ENCODE measurements at places on chromosomes 6 and 20.

DNA sequence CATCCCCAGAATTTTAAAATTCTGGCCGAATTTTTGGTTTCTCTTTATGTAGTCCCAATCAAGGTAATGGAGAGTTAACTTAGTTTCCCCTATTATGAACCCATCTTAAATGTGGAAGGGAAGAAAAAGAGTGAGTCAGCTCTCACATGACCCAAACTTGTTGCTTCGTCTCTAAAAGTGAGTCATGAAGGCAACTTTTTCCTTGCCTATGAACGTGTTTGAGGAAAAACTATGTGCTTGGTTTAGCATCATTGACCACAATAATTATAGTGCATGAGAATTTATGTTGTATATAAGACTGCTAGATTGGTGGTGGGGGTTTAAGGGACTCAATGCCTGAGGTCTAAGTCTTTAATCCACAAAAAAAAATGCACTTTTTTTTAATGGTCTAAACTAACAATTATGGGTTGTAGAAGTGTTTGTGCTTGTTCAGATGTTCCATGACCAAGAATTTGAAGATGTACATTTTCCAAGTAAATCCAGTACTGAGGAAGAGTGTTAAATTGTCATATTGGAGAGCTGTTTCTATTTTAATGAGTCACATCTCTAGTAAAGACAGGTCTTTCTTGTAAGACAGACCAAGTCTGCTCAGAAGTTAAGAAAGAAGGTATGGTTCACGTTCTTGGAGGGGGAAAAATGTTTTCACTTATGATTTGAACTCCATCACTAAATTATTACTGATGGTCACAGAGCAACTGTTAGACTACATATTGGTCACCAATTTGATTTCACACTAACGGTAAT lies 409.9 kb upstream of the MARCKS start:
- no peak for DNase-seq

GRCh38 chr6:166578536-166579236 lies 7.8 kb downstream of the RAMACL start:
- no peak for DNase-seq

GRCh38 chr6:163180874-163181541 lies 233.5 kb upstream of the QKI start:
- DNase-seq, result peak; percentile 27

DNA sequence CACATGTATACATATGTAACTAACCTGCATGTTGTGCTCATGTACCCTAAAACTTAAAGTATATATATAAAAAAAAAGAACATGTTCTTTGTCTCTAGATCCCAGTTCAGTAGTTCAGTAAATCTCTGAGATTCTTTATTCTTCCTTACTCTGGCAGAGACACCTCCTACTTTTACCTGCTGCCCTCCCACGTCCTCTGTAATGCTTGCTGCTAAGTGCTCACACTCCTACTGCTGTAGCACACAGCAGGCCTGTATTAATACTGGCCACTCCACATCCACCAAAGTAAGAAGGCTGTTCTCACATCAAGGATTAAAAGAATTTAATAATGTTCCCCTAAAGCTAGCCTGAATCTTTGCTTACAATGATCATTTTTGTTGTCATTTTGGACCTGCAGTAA lies 648.4 kb upstream of the EYS start:
- no peak for DNase-seq

GRCh38 chr20:14214046-14214445 lies 123.4 kb downstream of the FLRT3 start:
- DNase-seq, result no peak

DNA sequence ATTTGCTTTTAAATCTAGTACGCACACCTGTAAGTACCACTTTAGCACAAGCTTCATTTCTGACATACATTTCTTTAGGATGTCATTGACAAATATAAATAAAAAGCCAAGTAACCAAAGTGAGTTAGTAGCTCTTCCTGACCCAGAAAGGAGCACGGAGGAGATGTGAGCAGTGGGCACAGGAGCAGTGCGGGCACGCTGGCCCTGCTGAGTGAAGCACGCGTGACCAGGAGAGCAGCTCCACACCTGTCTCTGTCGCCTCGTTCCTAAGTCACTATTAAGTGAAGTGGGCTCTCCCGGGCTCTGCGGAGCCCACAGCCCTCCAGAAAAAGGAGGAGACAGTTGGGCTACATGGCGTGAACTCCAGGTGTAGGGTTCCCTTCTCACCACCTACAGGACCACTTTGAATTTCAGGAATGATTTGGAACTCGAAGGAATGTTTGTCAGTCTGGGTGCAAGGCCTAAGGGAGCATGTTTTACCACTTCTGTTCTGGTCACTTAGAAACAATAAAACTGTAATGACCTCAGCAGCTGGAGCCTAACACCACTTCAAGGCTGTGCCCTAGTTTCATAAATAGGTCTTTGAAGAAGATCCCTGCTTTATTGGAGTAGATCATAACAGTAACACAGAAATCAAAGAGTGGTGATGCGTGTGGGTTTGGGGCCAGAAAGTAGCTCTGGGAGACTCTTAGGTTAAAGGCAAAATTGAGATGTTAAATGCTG lies 95.9 kb downstream of the FAM120B start:
- DNase-seq, result no peak

DNA sequence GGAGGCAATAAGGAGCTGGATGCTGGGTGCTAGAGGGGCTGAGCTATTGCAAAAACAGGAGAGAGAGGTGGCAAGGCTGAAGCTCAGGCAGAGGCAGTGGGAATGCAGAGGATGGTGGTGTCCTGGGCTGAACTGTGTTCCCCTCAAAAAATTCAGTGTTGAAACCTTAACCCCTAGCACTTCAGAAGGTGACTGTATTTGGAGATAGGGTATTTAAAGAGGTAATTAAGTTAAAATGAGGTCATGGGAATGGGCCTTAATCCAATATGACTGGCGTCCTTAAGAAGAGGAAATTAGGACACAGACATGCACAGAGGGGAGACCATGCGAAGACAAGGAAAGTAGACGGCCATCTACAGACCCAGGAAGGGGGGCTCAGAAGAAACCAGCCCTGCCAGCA lies 11.5 kb upstream of the MMP9 start:
- DNase-seq, result no peak

- no peak for DNase-seq
These were observed 3.5 kb upstream of the YTHDF1 start for GRCh38 chr20:63219447-63219821.

- no peak for DNase-seq
These were observed 33.8 kb downstream of the TNFAIP3 start for GRCh38 chr6:137900815-137901214.

DNA sequence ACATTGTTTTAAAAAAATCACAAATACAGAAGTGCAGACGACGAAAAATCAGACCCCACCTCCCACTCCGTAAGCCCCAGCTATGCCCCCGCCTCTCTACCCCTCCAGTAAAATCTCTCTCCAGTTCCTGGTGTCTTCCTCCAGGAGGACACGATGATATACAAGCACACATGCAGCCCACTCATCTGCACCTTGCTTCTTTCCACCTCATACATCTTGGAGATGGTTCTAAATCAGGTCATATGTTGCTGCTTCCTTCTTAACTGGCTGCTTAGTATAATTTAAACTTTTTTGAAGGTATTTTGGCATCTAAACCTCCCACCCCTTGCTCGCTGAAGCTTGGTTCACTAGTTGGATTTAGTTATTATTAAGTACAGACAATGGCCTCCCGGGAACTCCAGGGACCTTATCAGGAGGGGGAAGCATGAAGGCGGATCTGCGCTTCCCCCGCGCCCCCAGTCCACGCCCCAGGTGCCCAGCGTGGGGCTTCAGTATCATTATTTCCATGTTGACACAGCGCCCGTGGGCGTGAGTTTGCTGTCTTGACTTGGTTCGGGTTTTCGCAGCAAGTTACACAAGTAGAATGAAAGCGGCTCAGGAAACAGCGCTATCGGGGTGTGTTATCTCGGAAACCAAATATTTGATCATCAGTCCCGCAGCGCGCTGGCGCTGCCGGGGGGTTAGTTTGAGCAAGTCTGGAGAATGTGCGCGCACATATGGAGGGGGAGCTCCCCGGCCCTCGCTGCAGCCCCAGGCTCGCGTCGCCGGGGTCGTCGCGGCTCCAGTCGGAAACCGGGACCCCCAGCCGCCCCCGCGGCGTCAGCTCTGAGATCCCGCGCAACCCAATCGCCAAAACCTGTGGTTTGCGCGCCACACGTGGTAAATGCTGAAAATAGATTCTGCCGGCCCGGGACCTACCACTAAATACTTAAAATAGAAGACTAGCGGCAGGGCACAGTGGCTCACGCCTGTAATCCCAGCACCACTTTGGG lies 2.3 kb downstream of the BMP7 start:
- DNase-seq, result peak; percentile 56

DNA sequence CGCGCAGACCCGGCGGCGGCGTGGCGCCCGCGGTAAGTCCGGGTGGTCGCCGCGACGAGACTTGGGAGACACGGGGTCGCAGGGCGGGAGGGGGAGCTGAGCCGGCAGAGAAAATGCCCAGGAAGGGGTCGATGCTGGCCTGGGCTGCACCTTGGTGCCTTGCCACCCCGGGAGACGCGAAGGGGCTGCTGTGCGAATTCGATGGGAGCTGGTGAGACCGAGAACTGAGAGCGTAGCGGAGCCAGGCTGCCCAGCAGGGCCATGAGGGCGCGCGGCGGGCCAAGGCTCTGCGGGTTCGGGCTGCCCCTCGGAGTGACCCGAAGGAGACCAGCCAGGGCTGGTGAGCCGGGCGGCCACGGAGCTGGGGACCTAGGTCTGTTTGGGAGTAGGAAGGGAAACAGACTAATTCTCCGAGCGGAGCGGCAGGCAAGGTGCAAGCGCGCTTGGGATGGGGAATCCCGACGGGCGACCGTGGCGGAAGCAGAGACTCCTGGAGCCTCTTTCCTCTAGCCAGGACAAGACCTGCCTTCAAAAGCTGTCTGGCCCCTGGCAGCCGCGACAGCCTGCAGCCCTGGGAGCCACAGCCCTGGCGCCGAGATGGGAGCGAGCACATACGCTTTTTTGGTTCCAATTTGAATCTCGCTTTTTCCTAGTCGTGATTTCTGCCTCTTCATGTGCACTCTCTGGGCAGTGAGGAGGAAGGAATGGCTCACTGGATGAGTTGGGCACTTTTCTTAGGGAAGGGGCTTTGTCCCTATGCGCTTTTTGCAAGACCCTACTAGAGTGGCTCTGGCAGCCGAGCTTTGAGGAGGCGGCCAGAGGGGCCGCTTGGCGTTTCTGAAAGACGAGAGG lies 691 bp downstream of the SYNDIG1 start:
- no peak for DNase-seq

- no peak for DNase-seq
These were observed 47.0 kb downstream of the GOPC start for GRCh38 chr6:117555262-117555849.

DNA sequence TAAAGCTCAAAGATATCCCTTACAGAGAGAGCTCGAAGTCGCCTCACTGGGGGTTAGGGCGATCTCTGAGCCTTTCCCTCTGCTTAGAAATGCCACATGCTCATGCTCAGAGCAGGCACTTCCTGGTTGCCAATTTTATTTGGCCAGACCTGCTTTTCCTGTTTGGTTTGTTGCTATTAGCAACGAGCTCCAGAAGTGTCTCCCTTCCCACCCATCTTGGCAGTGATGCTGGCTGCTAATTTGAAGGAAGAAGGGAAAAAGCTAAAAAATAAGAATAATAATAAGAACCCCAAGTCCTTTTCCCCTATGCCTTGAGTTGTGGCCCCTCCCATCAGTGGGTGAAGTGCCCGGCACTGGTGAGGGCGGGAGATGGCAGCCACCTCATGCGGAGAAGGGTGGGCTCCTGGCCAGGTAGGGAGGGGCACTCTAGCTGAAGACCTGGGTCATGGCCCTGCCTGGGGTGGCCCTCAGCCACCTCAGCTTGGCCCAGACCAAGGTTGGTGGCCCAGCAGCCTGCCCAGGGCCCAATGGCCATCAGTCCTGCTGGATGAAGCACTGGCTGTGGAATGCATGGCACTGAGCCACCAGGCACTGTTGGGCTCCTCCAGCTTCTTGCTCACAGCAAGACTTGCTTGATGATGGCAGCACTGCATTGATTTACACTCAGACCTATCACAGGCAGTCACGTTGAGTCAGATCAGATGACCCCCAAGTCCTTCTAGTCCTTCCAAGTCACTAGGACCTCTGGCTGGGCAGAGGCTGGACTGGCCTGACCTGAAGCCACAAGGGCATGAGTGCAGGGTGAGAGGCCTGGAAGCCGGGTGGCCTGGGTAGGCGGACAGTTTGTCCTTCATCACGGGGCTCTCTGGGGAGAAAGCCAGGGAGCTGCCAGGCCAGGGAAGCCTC lies 79.0 kb downstream of the SYNJ2 start:
- DNase-seq, result no peak

DNA sequence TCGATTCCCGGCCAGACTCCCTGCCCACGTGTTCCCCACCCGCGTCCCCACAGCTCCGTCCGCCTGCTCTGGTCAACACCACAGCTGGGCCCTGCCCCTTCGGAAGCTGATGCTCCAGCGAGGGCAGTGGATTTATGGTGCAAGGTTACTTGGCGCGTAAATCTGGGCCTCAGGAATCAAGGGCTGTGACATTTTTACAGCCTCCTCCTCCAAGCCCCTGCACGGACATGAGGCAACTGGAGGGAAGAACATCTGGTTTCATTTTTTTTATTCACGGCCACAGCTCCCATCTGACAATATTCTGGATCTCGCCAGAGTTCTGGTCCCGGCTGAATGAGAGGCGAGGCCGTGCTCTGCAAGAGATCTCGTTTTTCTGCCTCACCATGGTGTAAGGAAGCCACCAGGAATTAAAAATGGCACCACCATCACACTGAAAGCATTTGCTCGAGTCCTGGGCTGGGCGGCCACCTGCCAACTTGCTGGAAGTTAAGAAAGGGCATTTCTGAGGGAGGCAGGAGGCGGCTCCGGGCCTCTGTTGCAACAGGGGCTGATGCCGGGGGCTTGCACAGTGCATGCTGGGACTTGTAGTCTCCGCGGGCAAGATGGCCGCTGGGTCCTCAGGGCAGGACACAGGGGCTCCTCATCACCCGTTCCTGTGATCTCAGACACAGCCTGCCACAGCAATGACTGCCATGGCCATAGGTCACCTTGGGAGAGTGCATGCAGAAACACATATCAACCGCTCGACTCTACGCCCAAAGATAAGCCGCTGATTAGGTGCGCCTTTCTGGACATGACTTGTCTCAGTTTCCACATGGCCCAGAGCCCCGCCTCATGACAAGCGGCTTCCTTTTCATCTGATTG lies 148.5 kb downstream of the LY86 start:
- DNase-seq, result no peak

DNA sequence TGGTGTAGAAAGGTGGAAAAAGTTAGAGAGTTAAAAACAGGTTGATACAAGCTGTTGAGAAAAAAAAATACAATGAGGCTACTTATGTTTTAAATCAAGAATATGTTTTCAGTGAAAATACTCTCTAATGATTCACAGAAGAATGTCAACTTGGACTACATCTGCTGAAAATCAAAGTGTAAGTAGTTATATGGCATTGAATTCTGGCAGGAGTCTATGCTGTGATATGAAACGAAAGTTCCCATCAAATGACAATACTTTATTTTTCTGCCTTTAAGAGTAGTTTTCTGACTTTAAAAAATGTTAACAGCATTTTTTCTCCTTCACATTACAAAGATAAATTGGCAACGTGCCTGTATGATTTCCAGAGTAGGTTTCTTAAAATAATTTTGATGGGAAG lies 158.3 kb downstream of the EYA4 start:
- DNase-seq, result no peak

GRCh38 chr6:137656735-137657134 lies 162.5 kb upstream of the OLIG3 start:
- no peak for DNase-seq

- DNase-seq, result no peak
These were observed 121.3 kb downstream of the TFAP2B start for GRCh38 chr6:50939931-50940330.

- no peak for DNase-seq
These were observed 36.4 kb upstream of the FBXL4 start for GRCh38 chr6:98984121-98984520.

- no peak for DNase-seq
These were observed 105.4 kb upstream of the MCHR2 start for GRCh38 chr6:100099189-100100074.

All from progenitor cell of endocrine pancreas (in vitro differentiated cells).